ENCODE measurements at places on chromosomes 5 and 9.

- DNase-seq = no peak
Measured at GRCh38 chr5:149117970-149118369, 23.3 kb upstream of the ABLIM3 start.

DNA sequence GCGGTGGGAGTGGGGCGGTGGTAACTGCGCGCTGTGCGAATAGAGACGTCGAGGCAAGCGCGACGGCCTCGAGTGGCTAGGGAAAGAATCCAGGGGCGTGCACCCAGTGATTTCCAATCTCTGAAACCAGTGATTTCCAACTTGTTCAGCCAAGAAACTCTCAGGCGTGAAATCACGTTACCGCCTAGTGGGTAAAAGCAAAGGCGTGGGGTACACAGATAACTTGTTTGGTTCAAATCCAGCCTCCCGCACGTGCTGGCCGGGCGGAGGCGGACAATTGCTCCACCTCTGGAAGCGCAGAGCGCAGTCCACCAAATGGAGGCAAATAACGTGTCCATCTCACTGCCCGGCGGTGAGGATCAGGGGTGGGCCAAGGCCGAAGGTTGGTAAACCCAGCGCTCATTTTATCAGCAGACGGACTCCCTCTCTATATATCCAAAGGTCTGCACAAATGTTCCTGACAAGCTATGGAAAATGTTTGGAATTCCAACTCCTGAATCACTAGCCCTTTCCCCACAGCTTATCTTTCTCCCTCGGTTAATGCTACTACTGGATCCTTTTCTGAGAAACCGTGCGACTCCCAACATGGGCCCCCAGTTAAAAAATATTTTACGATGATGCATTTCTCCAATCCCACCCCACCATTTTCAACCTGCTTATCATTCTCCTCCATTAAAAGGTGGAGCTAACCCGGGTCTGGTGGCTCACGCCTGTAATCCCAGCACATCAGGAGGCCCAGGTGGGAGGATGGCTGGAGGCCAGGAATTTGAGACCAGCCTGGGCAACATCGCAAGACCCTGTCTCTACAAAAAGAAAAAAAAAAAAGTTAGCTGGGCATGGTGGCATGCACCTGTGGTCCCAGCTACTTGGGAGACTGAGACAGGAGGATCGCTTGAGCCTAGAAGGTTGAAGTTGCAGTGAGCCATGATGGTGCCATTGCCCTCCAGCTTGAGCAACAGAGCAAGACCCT is 950 bp upstream of the FNBP1 start:
- no peak for DNase-seq

DNA sequence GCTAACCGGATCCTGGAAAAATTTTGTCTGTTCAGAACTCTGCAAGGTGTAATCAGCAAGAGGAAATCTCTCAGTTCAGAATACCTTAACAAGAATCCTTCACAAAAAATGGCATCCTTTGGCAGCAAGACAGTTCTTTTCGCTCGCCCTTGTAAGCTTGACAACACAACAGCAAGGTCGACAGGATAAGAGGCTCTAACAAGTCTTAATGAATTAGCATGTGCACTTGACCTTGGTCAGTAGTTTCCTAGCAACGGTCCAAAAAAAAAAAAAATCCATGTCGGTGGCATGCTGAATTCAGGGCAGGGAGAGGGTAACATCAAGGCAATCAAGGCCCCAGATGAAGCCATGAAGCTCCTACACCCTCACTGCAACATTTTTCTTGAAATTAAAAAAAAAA is 172.8 kb downstream of the APBA1 start:
- DNase-seq = no peak

- DNase-seq = no peak
Measured at GRCh38 chr5:348726-349125, 27.2 kb downstream of the AHRR start.

- no peak for DNase-seq
Measured at GRCh38 chr5:40628407-40628806, 51.3 kb upstream of the PTGER4 start.

- DNase-seq = no peak
Measured at GRCh38 chr9:127336506-127337352, 60.2 kb upstream of the SLC2A8 start.

- no peak for DNase-seq
Measured at GRCh38 chr5:140674211-140674610, 835 bp upstream of the DND1 start.

GRCh38 chr5:40204144-40204543 is 475.6 kb upstream of the PTGER4 start:
- no peak for DNase-seq

GRCh38 chr9:106885451-106885850 is 22.5 kb downstream of the ZNF462 start:
- no peak for DNase-seq

DNA sequence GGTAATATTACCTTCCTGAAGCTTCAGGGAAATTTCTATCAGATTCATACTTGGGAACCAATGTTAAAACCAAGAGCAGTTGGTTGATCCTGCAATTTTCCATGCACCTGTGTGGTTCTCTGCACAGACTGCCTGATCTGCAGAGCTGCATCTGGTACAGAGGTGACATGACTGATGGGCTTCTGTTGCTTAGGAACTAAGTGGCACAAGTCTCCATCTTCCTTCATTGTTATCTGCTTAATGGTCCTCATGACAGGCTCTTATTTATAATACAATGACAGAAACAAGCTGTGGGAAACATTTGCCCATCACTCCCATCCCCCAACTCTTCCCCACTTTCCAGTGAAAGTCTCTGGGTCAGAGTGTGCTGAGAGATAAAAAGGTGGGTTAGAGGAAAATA is 799.1 kb downstream of the TAF11L14 start:
- DNase-seq = no peak

DNA sequence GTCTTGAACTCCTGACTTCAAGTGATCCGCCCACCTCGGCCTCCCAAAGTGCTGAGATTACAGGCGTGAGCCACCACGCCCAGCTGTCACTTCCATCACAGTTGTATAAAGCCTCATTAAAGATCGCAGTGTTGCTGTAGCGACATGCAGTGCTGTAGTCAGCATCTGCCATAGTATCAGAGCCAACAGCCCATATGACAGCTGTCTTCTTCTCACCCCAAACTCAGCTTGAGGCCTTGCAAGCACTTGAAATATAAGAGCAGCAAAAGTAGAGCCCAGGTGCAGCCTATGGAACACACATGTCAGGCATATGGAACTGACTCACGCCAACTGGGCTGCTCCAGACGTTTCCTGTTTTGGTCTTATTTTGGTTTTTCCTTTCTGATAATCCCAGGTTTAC is 167.8 kb downstream of the TRIO start:
- no peak for DNase-seq

DNA sequence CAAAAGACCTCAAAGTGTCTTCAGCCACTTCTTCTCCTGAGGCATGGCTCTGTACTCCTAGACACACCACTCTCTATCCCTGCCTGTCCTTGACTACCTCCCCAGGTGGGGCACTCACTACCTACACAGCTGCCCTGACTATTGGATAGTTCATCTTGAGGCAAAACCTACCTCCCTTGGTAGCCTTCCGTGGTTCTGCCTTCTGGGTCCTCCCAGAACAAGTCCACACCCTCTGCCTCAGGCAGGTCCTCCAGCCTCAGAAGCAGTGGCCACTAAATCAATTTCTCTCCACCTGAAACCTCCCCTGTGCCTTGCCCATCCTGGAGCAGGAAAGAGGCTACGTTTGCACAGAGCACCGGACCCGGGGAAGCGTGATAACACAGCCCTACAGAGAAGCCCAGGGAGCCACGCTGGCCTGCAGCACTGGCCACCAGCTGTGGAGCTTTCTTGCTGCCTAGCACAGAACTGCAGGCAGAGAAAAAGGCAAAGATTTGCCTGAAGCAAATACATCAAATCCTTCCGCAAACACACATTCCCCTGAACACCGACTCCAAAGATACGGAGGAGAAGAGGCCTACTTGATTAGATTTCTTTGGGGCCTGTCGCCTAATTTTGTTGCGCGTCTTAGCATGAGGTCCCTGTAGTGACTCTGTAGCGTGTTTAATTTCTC is 141.8 kb downstream of the C9orf50 start:
- DNase-seq = no peak

DNA sequence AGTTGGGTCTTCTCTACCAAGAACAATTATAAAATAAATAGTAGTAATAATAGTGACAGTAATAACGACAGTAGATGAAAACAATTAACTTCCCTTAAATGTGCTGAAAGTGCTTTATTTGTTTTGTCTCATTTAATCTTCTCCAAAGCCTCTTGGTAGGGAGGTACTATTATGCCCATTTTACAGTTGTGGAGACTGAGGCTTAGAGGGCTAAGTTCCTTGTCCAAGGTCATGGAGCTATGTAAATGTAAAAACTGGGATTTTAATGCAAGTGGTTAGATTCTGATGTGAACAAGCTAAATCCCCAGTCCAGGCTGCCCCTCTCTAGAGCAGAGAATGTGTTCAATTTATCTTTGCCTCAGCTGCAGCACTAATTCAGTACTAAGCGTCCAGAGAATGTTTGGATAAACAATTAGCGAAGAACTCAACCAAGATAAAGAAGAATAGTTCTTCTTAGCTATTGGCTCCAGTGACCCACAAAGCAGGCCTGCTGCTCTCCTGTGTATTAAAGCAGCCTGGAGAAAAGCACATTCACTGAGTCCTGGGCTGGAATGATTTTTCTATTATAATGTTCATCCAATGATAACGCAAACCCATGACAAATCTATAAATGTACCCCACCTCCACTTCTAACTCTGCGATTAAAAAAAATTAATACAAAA is 68.8 kb downstream of the NPR3 start:
- no peak for DNase-seq

DNA sequence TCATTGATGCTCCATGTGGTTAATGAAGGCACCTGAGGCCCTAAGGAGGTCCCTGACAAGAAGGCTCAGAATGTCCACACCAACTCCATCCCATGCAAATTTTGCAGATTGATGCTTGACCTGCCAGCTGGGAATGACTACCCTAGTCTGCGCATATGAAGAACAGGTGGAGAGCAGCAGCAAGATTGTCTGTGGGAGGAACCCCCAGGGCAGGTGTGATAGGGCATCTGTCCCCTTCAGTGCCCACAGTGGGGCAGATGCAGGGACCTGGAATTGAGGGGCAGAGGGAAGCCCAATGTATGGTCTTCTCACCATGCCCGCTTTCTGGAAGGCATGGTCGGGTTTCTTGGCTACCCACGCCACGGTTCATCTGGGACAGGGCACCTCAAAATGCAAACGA is 79.6 kb downstream of the MACROH2A1 start:
- DNase-seq = no peak

DNA sequence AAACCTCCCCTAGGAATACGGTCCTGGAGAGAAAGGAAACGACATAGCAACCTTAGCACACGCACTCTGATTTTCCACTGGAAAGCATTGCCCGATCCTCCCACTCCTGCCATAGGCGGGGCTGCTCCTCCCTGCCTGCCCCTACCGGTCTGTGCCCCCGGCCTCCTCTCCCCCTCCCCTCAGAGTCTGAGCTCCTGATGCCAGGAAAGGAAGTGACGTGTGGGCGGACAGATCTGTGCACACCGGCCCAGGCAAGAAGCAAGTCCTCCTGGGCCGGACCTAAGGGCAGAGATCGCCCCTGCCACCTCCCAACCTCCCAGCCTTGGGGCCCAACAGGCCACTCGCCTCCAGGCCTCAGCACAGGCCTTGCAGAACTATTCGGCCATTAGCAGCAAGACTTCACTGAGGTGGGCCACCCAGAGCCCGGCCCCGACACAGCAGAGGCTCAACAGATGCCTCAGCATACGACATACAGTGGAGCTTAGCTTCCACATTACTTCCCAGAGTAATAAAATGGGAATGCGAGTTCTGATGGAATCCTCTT is 7.2 kb downstream of the NINJ1 start:
- DNase-seq = no peak

DNA sequence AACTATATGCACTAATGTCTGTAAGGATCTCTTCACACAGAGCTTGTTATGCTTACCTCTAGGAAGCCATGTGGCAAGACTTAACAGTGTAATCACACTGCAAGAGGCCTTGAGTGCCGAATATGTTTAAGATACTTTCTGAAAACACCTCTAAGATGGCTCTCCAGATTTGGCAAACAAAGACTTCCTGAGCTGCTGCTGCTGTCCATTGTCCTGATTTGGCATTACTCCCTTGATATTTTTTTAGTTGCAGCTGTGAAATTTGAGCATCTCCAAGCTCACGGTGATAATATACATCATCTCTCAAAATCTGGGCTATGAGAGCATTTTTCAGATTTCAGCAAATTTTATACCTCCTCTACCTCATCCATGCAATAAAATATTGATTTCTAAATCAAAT is 384.5 kb upstream of the CDH6 start:
- no peak for DNase-seq

DNA sequence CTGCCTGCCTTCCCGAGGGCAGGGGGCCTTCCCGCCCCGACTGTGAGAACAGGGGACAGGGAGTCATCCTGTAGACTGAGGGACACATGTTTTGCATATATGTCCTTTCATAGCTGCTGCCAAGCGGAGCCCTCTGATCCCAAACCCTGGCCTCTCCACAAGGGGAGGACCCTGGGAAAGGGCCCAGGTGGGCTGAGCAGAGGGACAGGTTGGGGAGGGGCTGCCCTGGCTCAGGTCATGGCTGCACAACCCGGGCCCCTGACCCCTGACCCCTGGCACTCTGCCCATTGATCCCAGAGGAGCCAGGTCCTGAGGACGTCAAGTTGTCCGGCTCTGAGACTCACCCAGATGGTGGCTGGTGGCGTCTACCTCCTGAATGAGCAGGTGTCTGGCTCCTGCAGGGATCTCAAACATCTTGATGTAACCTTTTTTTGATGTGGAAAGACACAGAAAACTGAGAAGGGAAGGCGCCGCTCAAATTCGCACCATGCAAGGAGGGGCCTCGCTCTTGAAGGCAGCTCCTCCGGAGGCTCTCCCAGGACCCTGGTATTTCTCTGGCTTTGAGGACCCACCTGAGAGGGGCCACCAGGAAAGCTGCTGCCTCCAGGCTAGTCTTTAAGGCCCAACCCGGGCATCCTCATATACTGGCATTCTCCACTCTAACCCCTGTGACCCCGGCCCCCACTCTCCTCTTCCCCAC is 71.9 kb downstream of the ZNF354C start:
- no peak for DNase-seq

All from CD4-positive, alpha-beta T cell treated with Interleukin-6 at 100 ng/mL for 8 hours (primary cell).